Right atrium auricular region (tissue), 2 donors: ENCODE measurements at places on chromosomes 2 and 18.

DNA sequence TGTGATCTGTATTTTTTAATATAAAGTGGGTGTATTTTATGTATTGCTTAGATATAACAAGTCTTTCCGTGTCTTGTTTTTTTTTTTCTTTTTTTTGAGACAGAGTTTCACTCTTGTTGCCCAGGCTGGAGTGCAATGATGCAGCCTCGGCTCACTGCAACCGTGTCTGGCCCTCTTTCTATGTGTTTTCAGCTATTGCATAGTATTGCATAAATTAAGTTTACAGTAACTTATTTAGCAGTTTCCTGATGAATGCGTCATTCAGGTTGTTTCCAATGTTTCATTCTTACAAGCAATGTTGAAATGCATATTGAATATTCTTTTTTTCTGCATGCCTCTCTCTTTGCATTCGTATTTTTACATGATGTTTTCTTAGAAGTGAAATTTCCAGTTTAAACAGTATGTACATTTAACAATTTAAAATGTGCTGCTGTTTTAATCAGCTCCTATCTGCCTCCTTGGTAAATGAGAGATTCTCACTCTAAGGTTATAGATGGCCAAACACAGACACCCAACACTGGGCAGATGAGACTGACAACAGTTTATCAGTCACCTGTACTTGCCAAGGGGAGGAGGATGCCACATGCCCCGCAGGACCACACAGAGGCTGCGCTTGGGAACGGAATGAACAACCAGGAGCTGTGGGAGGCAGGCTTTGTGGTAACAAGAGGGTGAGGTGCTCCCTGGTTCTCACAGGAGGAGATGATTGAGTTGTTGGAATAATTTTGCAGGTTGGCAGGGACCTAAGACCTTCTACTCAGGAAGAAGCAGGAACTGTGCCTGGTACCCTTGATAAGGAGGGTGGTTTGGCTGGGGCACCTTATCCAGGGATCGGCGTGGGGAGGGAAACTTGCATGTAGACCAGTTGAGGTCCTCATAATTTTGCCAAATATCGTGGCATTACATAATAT lies 7.5 kb downstream of the SLC9A4 start:
- no peak for DNase-seq
- no peak overlapping the region for H3K4me3 ChIP-seq
- no peaks in the 10 kb centered on the region for H3K27me3 ChIP-seq
- H3K4me1 ChIP-seq: no peaks in the 10 kb centered on the region
- no peak overlapping the region for H3K27ac ChIP-seq
- H3K36me3 ChIP-seq: no peaks in the 10 kb centered on the region

DNA sequence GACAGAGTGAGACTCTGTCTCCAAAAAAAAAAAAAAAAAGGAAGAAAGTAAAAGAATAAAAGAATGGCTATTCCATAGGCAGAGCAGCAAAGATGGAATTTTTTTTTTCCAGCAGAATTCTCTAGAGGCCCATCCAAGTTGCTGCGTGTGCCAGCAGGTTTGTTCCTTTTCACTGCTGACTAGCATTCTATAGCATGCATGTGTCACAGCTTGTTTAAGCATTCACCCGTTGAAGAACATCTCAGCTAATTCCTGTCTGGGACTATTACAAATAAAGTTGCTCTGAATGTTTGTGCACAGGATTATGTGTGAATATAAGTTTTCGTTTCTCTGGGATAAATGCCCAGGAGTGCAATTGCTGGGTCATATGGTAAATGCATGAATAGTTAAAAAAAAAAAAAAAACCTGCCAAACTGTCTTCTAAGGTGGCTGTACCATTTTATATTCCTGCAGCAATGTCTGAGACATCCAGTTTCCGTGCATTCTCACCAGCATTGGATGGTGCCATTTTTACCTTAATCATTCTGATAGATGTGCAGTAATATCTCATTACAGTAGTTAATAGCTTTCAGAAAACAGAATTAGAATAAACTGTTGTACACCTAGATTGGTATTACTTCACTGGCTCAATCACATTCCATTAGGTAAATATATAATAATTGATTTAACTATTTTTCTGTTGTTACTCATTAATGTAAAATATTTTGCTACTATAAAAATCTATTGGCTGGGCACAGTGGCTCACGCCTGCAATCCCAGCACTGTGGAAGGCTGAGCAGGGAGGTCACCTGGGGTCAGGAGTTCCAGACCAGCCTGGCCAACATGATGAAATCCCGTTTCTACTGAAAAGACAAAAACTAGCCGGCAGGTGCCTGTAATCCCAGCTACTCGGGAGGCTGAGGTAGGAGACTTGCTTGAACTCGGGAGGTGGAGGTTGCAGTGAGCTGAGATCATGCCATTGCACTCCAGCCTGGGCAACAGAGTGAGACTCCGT lies 47.5 kb upstream of the ASAP2 start:
- H3K4me1 ChIP-seq: no peaks in the 10 kb centered on the region
- no peak overlapping the region for H3K4me3 ChIP-seq
- H3K27me3 ChIP-seq: no peaks in the 10 kb centered on the region
- H3K27ac ChIP-seq: no peak overlapping the region

DNA sequence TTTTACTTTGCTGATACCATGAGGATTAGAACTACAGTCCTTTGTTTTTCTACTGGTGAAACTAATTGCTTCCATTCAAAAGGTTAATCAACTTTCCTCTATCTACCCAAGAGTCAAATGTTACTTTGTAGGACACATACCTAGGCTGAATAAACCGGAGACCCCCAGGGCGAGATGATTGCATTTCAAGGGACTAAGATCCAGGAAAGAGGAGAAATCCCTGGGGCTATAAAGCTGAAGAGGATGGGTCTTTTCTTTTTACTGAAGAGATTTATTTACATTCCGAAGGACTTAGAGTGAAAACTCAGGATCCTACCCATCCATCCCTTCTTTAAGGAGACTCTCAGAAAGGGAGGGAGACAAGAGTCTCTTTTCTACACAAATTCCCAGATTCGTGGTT lies 331.9 kb downstream of the CDH19 start:
- H3K27me3 ChIP-seq: no peaks in the 10 kb centered on the region
- no peak for DNase-seq
- H3K4me3 ChIP-seq: no peak overlapping the region
- no peaks in the 10 kb centered on the region for H3K4me1 ChIP-seq
- H3K36me3 ChIP-seq: no peaks in the 10 kb centered on the region

- no peak for DNase-seq
- H3K4me3 ChIP-seq: no peak overlapping the region
- H3K27ac ChIP-seq: no peak overlapping the region
- H3K4me1 ChIP-seq: no peaks in the 10 kb centered on the region
- H3K36me3 ChIP-seq: no peaks in the 10 kb centered on the region
These were observed 58.1 kb downstream of the CYP1B1 start for GRCh38 chr2:38017836-38018235.

DNA sequence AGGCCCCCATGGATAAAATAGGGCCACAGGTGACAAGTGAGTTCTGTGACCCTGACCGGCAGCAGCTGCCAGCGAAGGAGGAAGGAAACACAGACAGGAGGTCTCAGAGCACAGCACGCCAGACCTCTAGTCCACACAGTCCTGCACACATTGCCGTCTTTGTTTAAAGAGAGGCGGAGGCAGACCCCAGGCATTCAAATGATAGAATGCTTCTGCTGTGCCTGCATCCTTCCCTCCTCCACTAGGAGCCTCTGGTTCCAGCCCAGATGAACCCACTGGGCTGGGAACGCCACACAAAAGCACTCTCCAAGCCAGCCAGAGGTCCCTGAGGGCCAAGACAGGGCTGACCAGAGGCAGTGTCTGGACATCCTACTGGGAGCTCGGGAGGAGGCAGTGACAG lies 118.7 kb downstream of the KLHL29 start:
- DNase-seq: no peak
- H3K27ac ChIP-seq: no peak overlapping the region
- H3K4me1 ChIP-seq: no peaks in the 10 kb centered on the region
- no peaks in the 10 kb centered on the region for H3K36me3 ChIP-seq
- H3K4me3 ChIP-seq: no peak overlapping the region
- no peaks in the 10 kb centered on the region for H3K27me3 ChIP-seq

DNA sequence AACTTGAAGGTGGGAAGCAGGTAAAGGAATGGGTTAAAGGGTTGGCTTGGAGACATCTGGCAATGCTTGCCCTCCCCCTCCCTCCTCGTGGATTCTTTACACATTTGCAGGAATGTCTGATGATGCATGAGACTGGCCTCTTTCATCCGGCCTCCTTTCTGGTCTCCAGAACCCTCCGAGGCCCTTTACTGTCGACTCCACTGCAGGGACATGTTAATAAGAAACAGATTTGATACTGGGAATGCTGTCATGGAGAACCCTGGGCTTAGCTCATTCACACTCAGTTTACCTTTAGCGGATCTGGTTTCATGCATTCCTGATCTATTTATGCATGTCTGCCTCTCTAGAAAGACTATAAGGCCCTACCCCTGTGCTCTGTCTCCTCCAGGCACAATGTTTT lies 238.7 kb downstream of the TGIF1 start:
- no peak overlapping the region for H3K27ac ChIP-seq
- no peak for DNase-seq
- no peaks in the 10 kb centered on the region for H3K36me3 ChIP-seq
- H3K4me1 ChIP-seq: no peaks in the 10 kb centered on the region
- no peak overlapping the region for H3K4me3 ChIP-seq
- no peaks in the 10 kb centered on the region for H3K27me3 ChIP-seq

DNA sequence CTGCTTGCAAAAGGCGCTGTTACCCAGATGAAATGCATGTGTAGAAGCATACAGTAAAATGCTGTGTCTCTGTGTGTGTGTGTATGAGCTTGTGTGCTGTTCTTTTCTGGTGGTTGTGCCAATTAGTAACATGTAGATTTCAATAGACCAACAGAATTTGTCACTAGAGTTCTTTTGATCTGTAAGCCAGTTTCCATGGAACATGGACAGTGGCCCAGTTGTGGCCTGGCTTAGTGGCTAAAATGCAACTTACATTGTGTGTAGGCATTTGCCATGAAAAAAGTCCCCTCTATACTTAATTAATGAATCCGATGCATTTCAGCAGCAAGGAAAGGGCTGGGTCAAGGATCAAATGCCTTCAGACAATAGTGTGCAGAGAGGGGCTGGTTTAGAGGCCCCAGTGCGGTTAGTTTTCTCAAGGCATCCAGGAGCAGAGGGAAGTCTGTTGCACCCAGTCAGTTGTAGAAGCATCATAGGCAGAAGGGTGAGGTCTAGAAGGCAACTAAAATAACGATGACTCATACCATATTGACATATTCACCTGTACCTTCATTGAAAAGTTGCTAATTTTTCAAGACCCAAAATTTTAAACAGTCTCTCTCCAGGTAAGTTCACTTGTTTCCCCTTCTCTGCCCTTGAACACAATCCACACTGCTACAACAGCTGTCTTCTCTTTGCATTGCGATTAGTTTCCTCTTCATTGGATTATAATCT lies 366.9 kb upstream of the SPRED2 start:
- no peaks in the 10 kb centered on the region for H3K27me3 ChIP-seq
- no peak overlapping the region for H3K27ac ChIP-seq
- no peaks in the 10 kb centered on the region for H3K36me3 ChIP-seq
- H3K4me1 ChIP-seq: no peaks in the 10 kb centered on the region

DNA sequence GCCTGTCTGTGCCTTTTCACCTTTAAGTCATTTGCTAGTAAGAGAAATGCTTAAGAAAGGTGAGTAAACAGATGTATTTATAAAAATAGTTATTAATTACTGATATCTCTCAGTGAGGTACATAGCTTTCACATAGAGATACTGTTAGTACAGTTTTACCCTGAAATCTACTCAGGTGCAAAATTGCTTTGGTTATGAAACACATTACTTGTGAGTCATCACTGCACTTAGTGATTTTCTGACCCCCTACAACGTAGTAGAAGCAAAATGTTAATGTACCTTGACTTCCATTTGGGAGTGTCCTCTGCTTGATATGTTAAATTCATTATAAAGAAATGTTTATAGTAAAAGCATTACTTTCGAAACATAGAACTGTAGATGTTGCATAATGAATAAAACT lies 6.5 kb downstream of the GLS start:
- no peak for DNase-seq
- H3K27me3 ChIP-seq: no peaks in the 10 kb centered on the region
- no peaks in the 10 kb centered on the region for H3K4me1 ChIP-seq
- H3K27ac ChIP-seq: peak overlapping the region; percentile 26

DNA sequence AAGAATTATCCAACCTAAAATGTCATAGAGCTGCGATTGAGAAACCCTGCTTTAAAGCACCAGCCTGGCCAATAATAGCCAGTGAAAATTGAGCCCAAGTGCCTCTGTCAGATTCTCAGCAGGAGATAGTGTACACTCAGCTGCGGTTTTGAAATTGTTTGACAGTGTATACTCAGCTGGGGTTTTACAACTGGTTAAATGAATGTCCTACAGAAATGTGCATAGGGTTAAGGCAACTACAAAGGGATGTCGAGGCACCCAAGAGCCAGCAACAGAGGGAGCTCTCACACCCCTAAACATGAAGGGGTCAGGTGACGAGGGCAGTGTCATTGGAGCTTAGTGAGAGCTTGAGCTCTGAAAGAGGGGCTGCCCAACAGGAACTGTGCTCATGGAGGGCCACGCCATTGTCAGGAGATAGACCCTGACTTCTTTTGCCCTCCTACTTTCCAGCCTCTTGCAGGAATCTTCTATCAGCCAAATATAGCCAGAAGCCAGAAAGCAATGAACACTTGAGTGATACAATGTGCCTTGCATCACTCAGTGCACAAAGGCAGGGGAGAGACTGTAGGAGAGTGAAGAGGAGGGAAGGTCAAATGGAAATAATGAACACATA lies 15.1 kb downstream of the ACTG2 start:
- no peak for DNase-seq
- H3K27me3 ChIP-seq: no peaks in the 10 kb centered on the region
- no peaks in the 10 kb centered on the region for H3K4me1 ChIP-seq
- no peak overlapping the region for H3K4me3 ChIP-seq

GRCh38 chr2:149849591-149849990 lies 262.0 kb upstream of the MMADHC start:
- no peak overlapping the region for H3K27ac ChIP-seq
- H3K4me1 ChIP-seq: no peaks in the 10 kb centered on the region
- no peaks in the 10 kb centered on the region for H3K27me3 ChIP-seq
- no peak for DNase-seq
- no peak overlapping the region for H3K4me3 ChIP-seq

- H3K27me3 ChIP-seq: no peaks in the 10 kb centered on the region
- H3K4me1 ChIP-seq: peaks cover 20% of the 10 kb centered on the region
- H3K36me3 ChIP-seq: no peaks in the 10 kb centered on the region
- H3K4me3 ChIP-seq: no peak overlapping the region
- H3K27ac ChIP-seq: no peak overlapping the region
- no peak for DNase-seq
These were observed 277.3 kb downstream of the PTPRM start for GRCh38 chr18:7844418-7844817.

DNA sequence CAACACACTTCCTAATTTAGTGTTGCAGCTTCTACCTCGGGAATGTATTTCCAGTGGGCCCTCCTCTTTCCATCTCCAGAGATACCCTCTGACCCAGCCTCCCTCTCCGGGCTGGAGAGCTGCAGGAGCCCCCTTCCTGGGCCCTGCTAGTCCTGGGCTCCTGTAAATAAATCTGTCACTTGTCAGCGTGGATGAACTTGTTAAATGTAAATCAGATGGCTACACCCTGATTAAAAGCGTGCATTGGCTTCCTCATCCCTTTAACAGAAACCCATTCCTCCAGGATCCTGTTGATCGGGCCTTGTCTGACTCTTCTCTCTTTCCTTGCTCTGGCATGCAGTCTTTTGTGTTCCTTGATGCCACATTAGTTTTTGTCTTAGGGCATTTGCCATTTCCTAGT lies 2.4 kb downstream of the ZNF236 start:
- no peak overlapping the region for H3K4me3 ChIP-seq
- H3K27ac ChIP-seq: no peak overlapping the region
- no peaks in the 10 kb centered on the region for H3K4me1 ChIP-seq
- no peak for DNase-seq
- no peaks in the 10 kb centered on the region for H3K27me3 ChIP-seq
- H3K36me3 ChIP-seq: no peaks in the 10 kb centered on the region

GRCh38 chr2:145108959-145109710 lies 589.2 kb upstream of the ZEB2 start:
- no peaks in the 10 kb centered on the region for H3K4me1 ChIP-seq
- H3K36me3 ChIP-seq: no peaks in the 10 kb centered on the region
- DNase-seq: no peak
- H3K4me3 ChIP-seq: no peak overlapping the region
- H3K27ac ChIP-seq: no peak overlapping the region
- H3K27me3 ChIP-seq: no peaks in the 10 kb centered on the region
